MCF 10A (cell line): ENCODE measurements at places on chromosomes 7 and 10. TPM values are rescaled to one million over a fixed set of nuclear protein-coding genes. Genes with fewer than 3 reads are reported as not detected.

The TSPAN33 gene
- 1.7 TPM in 2 replicates for total RNA-seq

The HOXA10 gene
- 3.9 and 5.6 TPM in 2 replicates for total RNA-seq

The PRF1 gene
- not detected in 2 replicates for total RNA-seq

GRCh38 chr10:24605141-24605540 lies 118.5 kb downstream of the ARHGAP21 start:
- no peak for DNase-seq
